ENCODE measurements at places on chromosomes 5 and 9.
A peak's percentile ranks its signal among the peaks of the same experiment; 100 is the strongest.

DNA sequence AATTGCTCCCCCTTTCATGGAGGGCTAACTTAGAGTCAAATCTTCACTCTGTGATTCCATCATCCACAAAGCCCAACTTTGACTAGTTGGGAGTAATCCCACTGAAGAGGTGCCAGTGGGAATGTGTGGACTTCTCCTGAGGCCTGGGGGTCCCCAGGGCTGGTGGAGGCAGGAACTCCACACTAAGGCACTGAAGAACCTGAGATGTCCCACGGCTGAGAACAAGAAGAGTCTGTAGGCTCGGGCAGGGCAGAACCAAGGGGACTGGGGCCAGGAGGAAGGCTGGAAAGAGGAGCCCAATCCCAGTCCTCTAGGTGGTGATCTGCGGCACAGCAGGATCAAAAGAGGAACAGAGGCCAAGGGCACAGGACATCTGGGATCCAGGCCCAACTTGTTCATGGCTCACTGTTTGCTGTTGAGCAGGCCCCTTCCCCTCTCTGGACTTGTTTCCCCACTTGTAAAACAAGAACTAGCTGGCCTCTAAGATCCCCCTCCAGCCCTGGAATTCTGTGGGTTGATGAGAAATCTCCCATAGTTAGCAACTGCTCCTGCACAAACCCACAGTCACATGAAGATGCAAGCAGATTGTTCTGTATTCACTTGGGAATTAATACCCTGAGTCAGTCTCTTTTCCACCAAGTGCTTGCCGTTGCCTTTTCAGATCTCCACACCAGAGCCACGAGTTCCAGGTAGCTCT lies 32.7 kb upstream of the ALDH1B1 start:
- no peak for DNase-seq

- no peak for DNase-seq
Observed at GRCh38 chr5:113359419-113359818, 75.4 kb downstream of the TSSK1B start.

- DNase-seq = no peak
Observed at GRCh38 chr9:83629433-83630104, 6.6 kb downstream of the IDNK start.

GRCh38 chr5:146644831-146645230 lies 128.8 kb upstream of the GPR151 start:
- no peak for DNase-seq

- peak; percentile 78 for DNase-seq
Observed at GRCh38 chr9:20479419-20480155, 142.7 kb downstream of the MLLT3 start.

DNA sequence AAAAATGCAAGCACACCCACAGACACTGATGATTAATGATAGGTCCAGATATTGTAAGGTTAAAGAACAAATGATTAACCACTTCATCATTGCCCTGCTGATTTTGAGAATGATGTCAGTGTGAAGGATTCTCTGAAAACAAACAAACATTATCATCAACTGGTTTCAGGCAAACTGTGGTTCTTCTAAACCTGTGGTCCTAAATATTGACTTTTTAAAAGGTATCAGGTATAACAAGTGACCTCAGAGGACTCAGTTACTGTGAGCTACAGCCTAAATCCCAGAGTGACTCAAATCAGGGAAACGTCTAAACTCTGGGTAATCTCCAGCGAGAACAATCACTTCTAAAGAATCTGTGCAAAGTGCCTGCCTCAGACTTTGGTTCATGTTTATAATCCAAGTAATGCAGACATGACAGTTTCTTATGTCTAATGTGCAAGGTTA lies 172.3 kb upstream of the CDH6 start:
- DNase-seq = no peak

DNA sequence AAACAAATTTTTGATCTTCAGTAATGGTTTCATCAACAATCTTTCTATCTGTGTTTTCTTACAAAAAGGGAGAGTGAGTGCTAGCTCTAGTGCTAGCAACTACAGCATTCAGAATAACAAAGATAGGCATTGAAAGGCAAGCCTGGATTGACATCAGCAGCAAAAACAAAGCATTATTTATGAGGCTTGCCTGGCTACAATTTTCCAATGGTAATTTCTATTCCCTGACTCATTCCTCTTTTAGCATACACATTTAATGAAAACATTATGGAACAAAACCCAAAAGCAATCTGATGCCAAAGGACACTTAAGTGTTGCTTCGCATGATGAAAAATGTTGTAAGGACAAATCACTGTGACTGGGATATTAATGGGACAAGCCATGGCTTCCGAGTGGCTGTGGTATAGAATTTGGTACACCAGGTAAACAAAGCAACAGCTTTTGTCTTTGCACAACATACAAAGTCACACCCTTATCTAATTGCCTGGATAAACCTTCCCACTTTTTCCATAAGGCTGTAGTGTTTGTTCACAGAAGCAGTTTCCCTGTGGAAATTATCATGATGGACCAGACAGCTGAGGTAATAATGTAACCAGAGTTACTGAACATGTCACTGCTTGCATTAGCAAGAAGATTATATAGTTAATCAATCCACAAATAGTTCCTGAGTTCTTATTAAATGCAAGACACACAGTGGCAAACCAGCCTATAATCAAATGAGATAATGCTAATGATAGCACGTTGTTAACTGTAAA lies 179.8 kb upstream of the EDIL3 start:
- DNase-seq = no peak

DNA sequence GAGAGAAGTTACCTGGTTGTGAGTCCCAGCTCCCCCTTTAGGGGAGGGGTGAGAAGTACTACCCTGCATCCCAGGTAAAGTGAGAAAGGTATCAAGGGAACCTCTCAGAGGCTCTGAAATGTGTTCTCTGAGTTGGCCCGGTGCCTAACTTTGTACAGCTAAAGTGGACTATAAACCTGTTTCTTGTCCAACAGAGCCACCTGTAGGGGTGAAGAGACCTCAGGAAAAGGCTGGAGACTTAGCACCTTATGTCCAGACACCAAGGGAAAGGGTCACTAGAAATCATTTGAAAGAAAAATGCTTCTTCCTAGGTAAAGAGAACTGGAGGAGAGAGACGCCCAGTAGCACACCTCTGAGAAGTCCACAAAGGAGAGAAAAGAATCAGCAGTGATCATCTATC lies 108.3 kb upstream of the KIF2A start:
- no peak for DNase-seq

GRCh38 chr5:126519637-126520592 lies 75.1 kb downstream of the ALDH7A1 start:
- no peak for DNase-seq

- no peak for DNase-seq
Observed at GRCh38 chr9:109590966-109591365, 92.9 kb upstream of the PTPN3 start.

DNA sequence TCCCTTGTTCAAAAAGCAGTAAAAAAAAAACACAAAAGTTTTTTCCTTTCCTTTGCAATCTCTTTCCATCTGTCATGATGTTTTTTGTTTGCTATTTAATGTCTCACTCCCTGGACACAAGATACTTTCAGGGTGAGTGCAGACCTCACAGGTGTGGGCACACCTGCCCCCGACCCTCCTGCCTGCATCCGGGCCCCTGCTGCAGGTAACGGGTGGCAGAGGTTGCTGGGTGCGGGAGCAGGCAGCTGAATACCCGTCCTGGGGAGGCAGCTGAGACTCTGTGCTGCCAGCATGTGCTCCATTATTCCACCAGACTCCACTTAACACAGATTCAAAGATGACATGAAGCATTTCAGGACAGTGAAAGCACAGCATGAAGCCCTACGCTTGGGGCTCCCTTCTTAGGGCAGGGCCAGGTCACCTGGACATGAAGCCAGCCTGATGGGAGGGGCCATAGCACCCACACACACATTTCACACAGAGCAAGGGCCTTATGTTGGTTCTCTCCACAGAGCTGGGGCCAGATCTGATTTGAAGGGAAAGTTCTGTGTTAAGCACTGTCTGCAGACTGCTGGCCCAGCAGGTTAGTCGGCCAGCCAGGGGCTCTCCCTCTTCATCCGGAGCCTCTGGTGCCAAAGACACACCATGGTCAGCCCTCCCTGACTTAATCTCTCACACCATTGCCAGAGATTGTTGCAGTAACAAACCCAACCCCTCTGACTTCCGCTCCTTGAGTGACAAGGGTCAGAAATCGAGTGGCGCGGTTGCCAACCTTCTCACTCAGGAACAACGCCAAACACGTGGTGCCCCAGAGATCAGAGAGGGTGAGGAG lies 13.0 kb downstream of the NEK6 start:
- DNase-seq = no peak

DNA sequence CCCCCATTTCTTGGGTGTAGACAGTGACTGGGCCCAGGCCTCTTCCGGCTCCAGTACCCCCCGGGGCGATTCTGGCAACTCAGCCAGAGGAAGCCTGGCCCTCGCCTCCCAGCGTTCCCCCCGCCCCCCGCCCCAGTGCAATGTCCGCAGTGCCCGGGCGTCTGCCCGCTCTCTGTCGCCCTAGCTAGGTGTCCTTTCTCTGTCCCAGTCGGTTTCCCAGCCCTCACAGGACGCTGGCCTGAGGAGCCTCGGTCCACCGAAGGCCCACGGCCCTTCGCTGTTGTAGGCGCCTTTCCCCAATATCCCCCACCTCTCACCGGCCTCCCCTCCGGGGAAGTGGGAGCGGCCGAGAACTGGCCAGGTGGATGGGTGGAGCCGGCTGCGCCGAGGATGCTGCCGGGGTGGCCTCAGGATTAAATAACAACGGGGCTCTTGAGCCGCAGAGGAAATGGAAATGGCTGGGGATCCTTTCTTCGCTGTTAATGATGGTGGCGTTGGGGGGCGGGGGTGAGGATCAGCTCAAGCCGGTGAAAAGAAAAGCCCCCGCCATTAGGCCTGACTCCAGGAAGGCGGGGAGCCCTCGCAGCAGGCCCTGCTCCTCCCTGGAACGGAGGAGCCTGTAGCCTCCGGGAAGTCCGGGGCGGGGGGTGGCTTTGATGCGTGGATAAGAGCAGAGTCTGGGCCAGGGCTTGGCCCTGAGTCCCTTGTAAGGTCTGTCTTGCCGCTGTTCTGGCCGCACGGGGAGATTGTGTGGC lies 1.1 kb upstream of the SPRY4 start:
- DNase-seq = no peak

- no peak for DNase-seq
Observed at GRCh38 chr5:175306381-175306780, 137.6 kb downstream of the DRD1 start.

DNA sequence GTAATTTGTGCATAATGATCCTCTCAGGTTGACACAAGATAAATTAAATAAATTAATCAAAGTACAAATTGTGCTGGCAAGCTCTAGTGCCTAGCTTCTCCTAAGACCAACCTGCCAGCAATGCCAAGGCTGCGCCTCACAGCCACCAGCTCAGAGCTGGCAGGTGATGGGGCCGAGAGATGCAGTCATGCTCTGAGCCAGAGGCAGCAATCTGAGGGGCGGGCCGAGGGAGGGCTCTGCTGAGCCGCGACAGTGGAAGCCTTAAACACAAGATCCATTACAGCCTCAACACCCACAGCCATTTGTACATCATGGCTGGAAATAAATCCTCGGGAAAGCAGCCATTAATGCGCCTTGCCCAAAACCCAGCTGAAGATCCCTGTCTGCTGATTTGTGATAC lies 20.3 kb downstream of the MED27 start:
- no peak for DNase-seq

GRCh38 chr5:66582499-66583165 lies 13.6 kb upstream of the MAST4 start:
- DNase-seq = no peak

- DNase-seq = no peak
Observed at GRCh38 chr5:140383300-140383699, 18.3 kb upstream of the ANKHD1 start.

- no peak for DNase-seq
Observed at GRCh38 chr5:34511063-34511462, 145.1 kb upstream of the RAI14 start.

- DNase-seq = no peak
Observed at GRCh38 chr9:2354856-2355696, 266.5 kb upstream of the VLDLR start.

DNA sequence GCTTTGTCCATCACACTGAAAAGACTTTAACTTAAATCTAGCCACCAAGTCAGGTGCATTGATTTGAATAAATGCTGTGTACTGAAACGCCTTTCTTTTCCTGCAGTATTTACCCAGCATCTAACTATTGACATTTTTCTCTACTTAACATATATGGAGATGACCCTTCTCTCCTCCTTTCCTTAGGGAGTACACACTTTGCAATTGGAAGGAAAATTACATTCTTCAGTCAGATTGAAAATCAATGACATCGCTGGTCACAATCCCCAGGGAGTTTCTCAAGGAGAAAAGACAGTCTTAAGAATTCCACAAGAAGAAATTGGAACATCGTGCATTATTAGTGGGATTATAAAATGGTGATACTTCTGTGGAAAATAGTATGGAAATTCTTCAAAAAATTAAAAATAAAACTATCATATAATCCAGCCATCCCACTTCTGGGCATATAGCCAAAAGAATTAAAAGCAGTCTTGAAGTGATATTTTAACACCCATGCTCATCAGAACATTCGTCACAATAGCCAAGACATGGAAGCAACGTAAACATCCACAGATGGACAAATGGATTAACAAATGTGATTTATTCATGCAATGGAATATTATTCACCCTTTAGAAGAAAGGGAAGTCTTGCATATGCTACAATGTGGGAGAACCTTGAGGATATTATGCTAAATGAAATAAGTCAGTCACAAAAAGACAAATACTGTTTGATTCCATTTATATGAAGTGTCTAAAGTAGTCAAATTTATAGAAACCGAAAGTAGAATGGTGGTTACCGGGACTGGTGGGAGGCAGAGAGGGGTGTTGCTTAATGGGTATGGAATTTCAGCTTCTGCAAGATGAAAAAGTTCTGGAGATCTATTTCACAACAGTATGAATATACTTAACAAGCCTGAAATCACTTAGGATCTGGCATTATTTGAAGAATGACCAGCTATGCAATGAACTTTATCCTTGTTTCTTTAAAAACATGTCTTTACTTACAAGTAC lies 14.3 kb upstream of the FREM1 start:
- no peak for DNase-seq

DNA sequence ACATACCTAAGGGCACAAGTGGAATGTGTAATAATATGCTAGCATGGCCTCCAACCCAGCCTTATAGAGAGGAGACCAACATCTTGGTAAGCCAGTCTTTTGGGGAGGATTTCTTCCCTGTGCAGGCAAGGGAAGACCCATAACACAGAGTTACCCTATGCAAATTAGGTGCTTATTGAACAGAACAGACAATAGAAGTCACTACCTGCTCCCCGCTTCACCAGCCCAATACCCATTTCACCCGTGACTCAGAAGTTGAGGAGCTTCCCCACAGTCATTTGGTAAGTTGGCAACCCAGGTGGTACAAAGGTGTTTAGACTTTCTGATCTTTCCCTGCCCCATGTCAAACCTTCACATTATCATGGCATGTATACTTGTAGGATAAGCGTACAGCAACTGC lies 44.6 kb downstream of the AOPEP start:
- DNase-seq = peak; percentile 16

All from GM12865 (cell line).